ENCODE measurements at places on chromosomes 2 and 18. TPM values are rescaled to one million over a fixed set of nuclear protein-coding genes. Genes with fewer than 3 reads are reported as not detected.

Gene ALPG
- total RNA-seq: not detected

Gene CDC42EP3
- 16.6 TPM for total RNA-seq

Gene CRYBA2
- total RNA-seq: not detected

Gene XPO1
- 164 TPM for total RNA-seq

Gene THSD7B
- total RNA-seq: not detected

Gene HAAO
- not detected for total RNA-seq

Gene ZNF892
- 3.5 TPM for total RNA-seq

Gene AP1S3
- total RNA-seq: 5.9 TPM

Gene SERPINB12
- not detected for total RNA-seq

Gene SLC4A5
- 4.6 TPM for total RNA-seq

Gene TEX44
- not detected for total RNA-seq

Gene RNF125
- 34.1 TPM for total RNA-seq

Gene FBXO36
- 0.50 TPM for total RNA-seq

Gene TCF23
- not detected for total RNA-seq

Gene TUBA4B
- not detected for total RNA-seq

Gene CHMP1B
- 30.0 TPM for total RNA-seq

Gene NT5C1B
- not detected for total RNA-seq

Gene POTEJ
- not detected for total RNA-seq

Gene ZNF397
- 22.2 TPM for total RNA-seq

Gene RBMS1
- 77.4 TPM for total RNA-seq

Gene MAB21L4
- not detected for total RNA-seq

Gene KCNF1
- total RNA-seq: not detected

Gene LHCGR
- not detected for total RNA-seq

Gene SKOR2
- total RNA-seq: not detected

Gene YWHAQ
- 223 TPM for total RNA-seq

Gene C2orf15
- total RNA-seq: 1.6 TPM

Gene PAIP2B
- total RNA-seq: 2.6 TPM

Data from activated naive CD4-positive, alpha-beta T cell treated with anti-CD3 and anti-CD28 coated beads, Interleukin-2, amount 10 ng/mL, durations not matched to agents 5 hours and 36 hours (primary cell).